ENCODE measurements at places on chromosomes 13 and 19.

- DNase-seq, result no peak
Observed at GRCh38 chr19:53519446-53519845, 18.5 kb upstream of the ZNF331 start.

- no peak for DNase-seq
Observed at GRCh38 chr19:32476032-32476350, 70.4 kb downstream of the DPY19L3 start.

GRCh38 chr13:108961542-108962125, 332.2 kb downstream of the MYO16 start:
- DNase-seq, result no peak

DNA sequence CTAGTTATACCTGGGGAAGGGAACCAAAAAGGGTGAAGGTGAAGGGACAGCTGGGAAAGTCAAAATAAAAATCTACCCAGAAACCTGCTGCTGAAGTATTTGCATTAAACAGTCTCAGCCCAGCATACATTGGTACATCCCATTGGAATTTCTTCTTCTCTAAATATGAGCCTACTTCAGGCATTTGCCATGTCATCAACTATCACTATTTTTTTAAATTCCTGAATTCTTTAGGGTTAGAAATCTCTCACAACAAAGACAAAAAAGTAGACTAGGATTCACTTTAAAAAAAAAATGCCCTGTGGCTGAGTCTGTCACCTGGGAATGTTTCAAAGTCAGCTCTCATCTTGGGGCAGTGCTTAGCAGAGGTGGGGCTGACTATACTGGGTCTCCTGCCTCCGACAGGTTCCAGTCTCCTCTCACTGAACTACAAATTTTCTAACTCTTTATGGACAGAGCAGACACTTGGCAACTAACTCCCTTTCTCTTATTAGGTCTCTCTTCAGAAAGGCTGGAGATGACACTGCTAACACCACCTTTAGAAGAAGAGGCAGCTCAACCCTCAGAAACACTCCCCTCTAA, 141.2 kb downstream of the LHFPL6 start:
- DNase-seq, result no peak

GRCh38 chr19:49554701-49555181, 25.6 kb downstream of the NOSIP start:
- DNase-seq, result no peak

DNA sequence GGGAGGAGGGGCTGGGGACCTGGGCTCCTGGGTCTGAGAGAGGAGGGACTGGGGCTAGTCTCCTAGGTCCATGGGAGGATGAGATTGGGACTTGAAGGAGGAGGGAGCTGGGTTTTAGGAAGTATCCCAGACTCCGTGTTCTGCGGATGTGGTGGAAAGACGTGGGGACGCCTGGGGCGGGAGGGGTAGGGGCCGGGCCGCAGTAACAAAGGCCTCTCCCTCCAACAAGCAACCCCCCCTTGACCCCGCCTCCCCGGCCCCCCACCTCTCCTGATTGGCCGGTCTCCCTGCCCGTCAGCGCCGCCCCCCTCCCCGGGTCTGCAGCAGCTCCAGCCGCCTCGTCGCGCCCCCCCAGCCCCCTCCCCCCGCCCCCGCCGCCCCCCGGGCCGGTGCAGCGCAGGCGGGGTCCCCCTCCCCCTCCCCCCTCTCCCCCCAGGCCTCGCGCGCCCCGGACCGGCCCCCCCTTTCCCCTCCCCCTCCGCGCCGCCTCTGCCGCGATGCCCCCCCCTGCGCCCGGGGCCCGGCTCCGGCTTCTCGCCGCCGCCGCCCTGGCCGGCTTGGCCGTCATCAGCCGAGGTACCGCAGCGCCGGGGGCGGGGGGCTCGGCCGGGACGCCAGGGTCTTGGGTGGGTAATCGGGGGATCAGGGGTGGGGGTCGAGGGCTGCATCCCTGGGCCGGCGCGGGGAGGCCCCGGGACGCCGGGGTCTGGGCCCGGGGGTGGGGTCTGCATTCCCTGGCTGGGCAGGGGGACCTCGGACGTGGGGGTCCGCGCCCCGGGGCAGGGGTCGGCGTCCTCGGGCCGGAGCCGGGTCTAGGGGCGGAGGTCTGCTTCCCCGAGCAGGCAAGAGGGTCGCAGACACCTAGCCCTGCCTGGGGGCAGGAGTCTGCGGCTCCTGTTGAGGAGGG, at the start of gene IGLON5:
Gene IGLON5 (plus strand): TSS at position 294 of the 907 bp plus-strand sequence. CDS start 204 bp downstream, at position 498.
- no peak for DNase-seq
